ENCODE measurements at places on chromosomes 7 and 10.

GRCh38 chr7:107815254-107815882, 12.3 kb upstream of the SLC26A3 start:
- no peak for DNase-seq

GRCh38 chr7:47358357-47358756, 223.6 kb downstream of the TNS3 start:
- DNase-seq: no peak

DNA sequence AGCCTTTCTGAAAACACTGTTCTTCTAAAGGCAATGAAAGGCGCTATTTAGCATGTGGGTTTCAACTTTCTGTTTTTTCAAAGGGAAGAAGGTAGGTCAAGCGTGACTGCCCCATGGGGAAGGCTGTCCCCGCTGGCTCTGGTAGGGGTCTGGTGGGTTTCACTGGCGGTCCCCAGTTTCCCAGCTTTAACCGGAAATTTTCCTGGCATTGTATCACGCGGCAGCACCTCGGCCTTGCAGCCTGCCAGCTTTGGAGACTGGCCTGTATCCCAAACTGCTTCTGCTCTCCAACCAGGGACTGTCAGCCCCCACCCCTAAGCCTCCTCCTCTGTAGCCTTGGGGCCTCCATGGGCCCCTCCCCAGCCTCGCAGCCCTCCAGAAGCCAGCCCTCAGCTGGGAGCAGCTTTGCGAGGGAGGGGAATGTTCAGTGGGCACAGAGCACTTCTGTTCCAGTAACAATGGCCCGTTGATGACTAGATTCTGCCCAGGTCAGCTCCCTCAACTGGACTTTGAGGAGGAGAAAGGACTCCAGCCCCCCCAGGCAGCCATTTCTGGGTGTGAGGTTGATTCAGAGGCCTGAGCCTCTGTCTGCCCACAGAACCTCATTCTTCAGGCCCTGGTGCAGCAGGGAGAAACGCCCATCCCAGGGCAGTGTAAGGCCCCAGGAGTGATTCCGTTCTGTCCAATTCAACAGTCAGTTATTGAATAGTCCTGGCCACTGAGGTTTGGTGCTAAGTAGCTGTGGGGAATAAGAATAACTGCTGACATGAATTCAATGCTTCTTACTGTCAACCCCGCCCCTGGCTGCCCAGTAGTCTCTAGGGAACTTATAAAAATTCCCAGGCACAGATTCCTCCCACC, 17.1 kb downstream of the CHST3 start:
- no peak for DNase-seq

- no peak for DNase-seq
Observed at GRCh38 chr10:72044417-72045041, 43.8 kb downstream of the SPOCK2 start.

- peak; percentile 27 for DNase-seq
Observed at GRCh38 chr7:30740417-30741181, 11.3 kb upstream of the INMT start.

DNA sequence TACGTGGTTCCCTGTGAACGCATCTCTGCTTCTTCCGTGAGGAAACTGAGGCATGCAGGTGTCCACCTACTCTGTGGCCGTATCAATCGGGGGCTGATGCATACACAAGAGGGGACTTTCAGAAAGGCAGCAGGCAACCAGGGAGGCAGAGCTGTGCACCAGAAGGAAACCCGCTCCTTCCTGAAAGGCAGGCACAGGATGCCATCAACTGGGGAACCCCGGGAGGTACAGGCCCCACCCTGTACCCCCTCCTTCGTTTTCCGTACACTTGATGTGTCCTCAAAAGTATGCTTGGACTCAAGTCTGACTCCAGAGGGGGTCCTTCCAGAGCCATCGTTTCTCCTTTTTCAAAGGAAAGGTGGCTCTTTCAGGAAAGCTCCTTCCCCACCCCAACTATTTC, 59.5 kb downstream of the ASB13 start:
- no peak for DNase-seq

GRCh38 chr7:46486256-46487206, 565.5 kb upstream of the IGFBP3 start:
- no peak for DNase-seq

GRCh38 chr10:119776536-119776935, 50.7 kb downstream of the INPP5F start:
- DNase-seq: no peak

- DNase-seq: no peak
Observed at GRCh38 chr7:155482511-155483183, 24.7 kb downstream of the EN2 start.

- DNase-seq: no peak
Observed at GRCh38 chr10:44723082-44723481, 188.1 kb upstream of the TMEM72 start.

GRCh38 chr7:74599244-74599643, 58.3 kb upstream of the GTF2I start:
- no peak for DNase-seq

DNA sequence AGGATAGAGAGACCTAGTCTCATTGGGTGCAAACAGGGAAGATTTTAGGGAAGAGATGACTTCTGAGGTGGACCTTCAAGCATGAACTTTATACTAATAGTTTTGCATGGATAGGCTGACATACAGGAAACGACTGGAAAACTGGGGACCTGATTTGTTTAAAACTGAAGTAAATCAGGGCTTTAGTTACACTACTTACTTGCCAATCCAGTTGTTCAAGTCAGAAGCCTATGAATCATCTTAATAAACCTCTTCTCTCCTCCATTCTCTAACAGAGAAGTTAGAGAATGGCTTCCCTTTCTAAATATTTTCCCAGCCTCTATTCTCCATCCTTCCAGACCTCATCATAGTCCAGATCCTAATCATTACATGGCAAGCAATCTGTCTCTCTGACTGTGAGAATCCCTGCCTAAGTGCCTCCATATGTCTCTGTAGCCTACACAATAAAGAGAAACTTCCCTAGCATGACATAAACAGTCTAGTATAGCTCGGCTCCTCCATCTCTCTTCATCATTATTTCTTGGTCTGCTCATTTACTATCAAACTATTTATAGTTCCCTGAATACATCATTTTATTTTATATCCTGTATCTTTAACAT, 55.8 kb downstream of the PRKG1 start:
- DNase-seq: no peak

DNA sequence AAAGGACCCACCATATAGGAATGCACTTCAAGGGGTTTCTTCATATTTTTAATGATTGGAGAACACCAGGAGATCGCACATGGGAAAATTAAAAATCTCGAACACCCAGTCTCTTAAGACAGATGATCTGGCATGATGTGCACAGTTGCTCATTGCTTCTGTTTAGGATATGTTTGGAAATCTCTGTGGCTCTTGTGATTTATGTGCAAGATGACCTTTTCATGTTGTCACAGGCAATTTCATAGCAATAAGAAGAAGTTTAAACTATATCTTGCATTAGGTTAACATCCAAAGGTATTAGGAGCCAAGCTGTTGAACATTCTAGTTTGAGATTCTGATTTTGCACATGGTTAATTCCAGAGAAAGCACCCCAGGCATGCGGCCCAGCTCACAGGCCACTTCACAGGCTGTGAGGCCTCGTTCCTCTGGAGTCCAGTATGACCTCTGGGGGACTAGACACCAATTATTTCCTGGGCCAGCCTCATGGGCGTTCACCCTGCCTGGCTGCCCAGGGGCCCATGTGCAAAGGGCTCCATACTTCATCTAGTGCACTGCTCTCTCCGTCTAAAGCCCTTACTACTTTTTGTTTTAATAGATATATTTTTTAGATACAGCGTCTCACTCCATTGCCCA, 28.4 kb downstream of the CAMK1D start:
- no peak for DNase-seq

- no peak for DNase-seq
Observed at GRCh38 chr7:34260279-34260678, 354.9 kb downstream of the BMPER start.

- no peak for DNase-seq
Observed at GRCh38 chr10:10891124-10892082, 126.3 kb upstream of the CELF2 start.

- no peak for DNase-seq
Observed at GRCh38 chr7:46072722-46073121, 151.7 kb upstream of the IGFBP3 start.

DNA sequence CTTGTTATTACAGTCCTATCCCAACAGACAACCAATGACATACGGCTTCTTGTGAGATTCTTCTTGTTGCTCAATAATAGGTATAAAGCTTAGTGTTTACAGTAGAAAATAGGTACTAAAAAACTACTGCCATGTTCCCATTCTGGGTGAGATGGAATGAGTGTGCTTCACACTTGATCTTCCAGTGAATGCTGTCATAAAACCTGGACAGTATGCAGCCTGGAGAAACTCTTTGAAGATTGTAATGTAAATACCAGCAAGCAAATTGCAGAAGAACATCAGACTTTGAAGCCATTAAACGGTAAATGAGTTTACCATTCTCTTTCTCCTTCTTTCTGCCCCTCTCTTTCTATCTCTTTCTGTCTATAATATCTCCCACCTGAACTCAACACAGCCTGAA, 663.7 kb upstream of the COBL start:
- DNase-seq: no peak

DNA sequence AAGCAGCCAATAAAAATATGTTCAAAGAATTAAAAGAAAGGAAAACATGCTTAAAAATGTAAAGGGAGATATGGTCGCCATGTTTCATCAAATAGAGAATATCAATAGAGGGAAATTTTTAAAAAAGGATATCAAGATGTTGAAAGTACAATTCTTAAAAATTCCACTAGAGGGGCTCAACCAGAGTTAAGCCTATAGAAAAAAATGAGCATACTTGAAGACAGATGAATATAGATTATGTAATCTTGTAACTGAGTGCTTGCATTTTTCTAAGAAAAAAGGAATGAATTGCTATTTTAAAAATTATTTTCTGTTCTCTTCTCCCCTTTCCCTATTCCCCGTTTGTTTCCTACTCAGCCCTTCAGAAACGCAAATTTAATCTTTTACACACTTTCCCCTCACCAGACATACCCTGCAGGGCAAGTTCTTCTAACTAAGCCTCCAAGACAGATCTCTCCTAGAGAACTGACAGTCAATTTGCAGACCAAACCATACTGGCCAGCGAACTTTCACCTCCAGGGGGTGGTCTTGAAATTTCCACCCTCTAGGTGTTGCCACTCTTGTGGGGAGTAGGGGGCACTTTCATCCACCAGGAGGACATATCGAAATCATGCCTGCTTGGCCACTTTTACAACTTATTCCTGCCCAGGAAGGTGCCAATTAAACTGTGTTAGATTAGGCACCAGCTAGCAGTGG, 67.7 kb downstream of the NSUN6 start:
- DNase-seq: no peak

DNA sequence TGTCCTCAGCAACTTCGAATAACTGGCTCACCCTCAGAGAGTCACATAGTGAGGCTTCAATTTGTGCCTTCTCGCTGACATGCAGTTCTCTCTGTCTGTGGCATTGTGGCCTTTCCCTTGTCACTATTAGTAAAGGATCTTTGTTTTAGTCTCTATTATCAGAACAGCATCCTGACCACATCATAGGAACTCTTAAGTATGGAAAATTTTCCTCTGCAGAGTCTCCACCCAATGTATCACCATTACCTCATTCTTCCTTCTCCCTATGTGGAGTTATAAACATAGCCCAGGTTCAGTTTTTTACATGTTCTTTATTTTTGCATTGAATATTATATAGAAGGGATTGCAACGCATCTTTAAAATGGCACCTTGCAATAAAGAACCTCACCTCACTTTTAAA, 112.9 kb downstream of the FAM107B start:
- DNase-seq: no peak

DNA sequence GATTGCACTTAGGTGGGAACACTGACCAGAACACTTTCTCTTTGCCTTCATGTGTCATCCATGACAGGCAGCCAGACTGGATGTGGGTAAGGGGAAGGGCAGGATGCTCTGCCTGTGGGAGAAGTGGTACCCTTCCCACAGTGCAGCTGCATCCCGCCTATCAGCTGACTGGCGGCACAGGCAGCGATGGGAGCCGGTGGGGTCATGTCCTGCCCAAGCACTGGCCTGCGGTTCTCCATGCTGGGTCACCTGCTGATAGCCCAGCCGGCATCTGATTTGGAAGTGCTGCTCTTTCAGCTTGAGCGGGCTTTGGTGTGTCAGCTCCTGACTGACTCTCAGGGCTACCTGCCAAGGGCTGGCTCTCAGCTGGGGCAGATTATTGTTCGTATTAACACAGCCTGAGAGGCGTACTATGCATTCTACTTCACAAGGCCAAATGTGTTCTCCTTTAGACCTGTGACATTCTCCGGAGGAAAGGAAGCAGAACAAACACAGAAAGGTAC, 105.2 kb upstream of the PDLIM1 start:
- no peak for DNase-seq

- DNase-seq: no peak
Observed at GRCh38 chr7:85287106-85287825, 100.4 kb upstream of the SEMA3D start.

- no peak for DNase-seq
Observed at GRCh38 chr7:138663725-138664710, 37.1 kb downstream of the SVOPL start.

DNA sequence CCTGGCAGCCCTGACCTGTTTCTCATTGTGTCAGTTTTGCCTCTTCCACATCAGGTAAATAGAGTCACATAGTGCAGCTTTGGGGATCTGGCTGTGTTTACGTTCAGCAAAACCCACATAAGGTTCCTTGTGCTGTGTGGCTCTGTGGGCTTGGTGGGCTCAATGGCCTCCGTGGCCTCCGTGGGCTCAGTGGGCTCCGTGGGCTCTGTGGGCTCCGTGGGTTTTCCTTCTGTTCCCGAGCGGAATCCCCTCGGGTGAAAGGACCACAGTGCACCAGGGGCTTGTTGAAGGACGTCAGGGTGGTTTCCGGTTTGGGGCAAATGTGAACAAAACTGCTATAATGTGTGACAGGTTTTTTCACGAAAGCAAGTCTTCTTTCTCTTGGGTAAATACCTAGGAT, 12.5 kb upstream of the DPYSL4 start:
- DNase-seq: no peak

DNA sequence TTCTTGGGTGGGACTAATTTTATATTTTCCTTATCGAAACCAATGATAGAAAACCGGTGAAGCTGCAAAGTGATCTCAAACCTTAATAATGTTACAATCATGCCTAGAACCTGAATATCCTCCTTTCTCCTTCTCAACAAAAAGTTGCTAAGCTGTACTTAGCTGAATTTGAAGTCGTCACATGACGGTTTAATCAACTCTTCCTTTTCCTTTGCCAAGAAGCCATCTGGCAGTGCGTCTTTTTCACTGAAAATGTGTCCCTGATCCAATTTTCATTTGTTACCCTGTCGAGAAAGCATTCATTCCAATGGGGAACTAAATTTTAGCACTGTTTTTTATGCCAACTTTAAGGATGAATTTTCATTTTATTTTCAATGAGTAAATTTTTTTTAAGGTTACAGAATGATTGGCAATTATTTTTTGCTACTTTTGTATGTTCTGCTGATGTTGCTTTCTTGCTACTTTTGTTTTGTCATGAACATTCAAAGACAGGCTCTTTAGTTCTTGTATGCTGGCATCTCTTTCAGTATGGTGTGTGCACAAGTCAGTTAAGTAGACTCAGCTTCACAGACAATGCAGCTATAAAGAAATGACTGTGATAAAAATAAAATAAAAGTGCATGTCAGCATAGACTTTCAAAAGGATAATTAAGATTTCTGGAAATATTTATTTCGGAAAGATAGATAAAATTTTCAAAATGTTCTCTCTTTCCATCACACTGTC, 980.0 kb downstream of the DNAJB9 start:
- DNase-seq: no peak

GRCh38 chr10:72126184-72126871, 38.0 kb upstream of the SPOCK2 start:
- DNase-seq: no peak
